Jurkat, Clone E6-1 (cell line): ENCODE measurements at places on chromosomes 2 and 18.

- DNase-seq: no peak
Measured at GRCh38 chr2:147847746-147848391, 3.0 kb downstream of the ACVR2A start.

DNA sequence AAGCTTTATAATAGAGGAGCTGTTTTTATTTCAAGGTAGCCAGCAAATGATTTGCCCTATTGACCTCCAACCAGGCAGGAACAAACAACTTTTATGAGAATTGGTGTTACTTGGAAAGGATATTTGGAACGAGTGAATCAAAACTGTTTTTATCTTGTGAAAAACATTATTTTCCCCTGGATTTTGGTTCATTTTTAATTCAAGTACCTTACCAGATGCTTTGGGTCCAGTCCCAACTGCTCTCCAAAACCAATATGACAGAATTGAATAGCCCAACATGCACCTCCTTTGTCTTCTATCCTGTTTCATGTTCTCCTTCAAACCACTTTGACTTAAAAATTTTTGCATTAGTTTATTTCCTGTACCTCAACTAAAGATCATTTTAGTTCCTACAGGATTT is 178.6 kb upstream of the RBMS1 start:
- no peak for DNase-seq

GRCh38 chr2:88729061-88729745 is 37.7 kb downstream of the RPIA start:
- DNase-seq: peak; percentile 71

GRCh38 chr2:12316476-12316875 is 400.3 kb upstream of the TRIB2 start:
- no peak for DNase-seq

DNA sequence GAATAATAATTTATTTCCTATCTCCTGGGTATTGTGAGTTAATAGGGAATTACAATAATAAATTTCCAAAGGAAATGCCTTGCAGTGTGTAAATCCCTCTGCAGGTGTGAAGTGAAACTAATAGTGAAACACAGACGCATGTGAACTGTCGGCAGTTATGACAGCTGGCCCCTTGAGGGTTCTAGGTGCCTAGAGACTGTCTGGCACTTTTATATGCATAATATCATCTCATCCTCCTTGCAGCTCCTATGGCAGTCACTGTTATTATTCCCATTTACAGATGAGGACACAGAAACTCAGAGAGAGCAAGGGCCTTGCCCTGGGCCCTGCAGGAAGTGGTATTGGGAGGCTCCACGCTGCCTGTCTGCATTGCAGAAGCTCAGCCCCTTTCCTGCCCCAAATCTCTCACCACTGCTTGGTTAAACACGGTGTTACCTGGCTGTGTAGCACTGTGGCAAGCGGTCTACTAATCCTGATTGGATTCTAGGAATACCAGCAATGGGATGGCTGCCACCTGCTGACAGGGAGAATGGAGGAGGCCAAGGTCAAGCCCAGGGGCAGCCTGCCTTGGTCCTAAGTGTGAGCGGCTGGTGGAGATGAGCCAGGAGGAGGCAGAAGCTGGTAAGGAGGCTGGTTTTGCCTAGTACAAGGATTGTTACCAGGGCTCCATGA is 32.8 kb upstream of the ACKR3 start:
- DNase-seq: peak; percentile 85
